ENCODE measurements at places on chromosomes 5 and 9.

- DNase-seq, result no peak
Measured at GRCh38 chr9:136643596-136644342, 18.9 kb upstream of the EGFL7 start.

DNA sequence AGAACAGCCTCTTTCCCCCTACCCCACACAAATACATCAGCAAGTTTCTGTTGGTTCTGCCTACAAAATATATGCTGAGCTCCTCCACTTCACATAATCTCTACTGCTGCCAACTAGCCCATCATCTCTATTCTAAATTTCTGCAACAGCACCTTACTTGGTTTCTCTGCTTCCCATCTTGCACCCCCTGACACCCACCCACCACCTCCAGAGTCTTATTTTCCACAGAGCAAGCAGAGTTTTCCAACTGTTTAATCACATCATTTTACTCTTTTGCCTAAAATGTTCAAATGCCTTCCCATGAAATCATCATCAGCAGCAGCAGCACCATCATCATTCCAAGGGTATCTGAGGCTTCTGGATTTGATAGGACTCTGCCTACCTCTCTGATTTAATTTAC is 295.7 kb downstream of the CTNND2 start:
- DNase-seq, result no peak

- no peak for DNase-seq
Measured at GRCh38 chr5:79237740-79238560, 2.0 kb downstream of the JMY start.

DNA sequence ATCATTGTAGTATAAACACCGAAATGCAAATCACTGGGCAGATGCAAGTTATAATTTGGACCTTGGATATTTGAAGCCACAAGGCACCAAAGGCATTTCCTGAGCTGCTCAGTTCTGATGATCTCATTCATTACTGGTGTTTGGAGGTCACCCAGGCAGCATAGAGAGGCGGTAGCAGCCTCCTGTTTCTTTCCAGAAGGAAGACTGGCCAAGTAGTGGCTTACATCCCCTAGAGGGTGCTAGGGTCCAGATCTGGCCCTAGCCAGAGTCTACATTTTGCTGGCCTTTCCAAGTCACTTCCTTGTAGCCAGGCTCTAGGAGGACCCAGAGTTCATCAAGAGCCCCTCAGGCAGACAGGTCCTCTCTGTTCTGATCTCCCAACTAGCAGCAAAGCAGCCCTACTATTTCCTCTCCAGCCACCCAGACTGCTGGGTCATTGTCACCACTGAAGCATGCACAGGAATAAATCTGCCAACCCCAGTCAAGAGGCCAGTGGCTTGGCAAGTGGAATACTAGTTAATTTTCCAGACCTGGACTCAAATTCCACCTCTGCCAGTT is 33.4 kb upstream of the TTC1 start:
- DNase-seq, result peak; percentile 96

DNA sequence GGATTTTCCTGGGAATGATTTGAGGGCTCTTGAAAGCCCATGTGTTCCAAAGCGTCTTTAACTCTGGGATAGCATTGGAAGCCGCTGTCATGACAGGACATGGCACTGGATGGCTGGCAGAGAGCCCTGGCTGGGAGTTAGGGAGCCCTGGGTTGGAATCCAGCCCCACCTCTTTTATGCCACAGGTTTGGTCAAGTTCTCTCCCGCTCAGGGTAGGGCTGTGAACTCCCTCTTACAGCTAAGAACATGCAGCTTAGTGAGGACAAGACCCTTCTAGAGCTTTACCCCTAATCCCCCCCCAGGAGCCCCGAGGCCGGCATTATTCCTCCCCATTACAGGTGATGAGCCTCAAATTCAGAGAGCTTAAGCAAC is 37.2 kb downstream of the OLFML2A start:
- no peak for DNase-seq

- DNase-seq, result no peak
Measured at GRCh38 chr9:69861011-69861410, 40.4 kb downstream of the CFAP95 start.

DNA sequence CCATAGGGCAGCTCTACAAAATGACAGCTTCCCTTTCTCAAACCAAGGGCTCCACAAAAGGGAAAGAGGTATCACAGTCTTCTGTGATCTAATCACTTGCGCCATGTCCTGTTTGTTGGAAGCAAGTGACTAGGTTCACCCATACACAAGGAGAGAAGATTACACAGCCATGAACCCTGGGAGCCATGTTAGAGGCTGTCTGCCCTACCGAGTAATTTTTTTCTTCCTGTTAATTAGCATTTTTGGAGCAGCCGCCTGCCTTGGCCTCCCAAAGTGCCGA is 33.2 kb upstream of the GOLPH3 start:
- no peak for DNase-seq

GRCh38 chr9:124699575-124699974 is 71.5 kb downstream of the NR6A1 start:
- DNase-seq, result no peak

- no peak for DNase-seq
Measured at GRCh38 chr5:171415115-171415730, 4.2 kb upstream of the FGF18 start.

DNA sequence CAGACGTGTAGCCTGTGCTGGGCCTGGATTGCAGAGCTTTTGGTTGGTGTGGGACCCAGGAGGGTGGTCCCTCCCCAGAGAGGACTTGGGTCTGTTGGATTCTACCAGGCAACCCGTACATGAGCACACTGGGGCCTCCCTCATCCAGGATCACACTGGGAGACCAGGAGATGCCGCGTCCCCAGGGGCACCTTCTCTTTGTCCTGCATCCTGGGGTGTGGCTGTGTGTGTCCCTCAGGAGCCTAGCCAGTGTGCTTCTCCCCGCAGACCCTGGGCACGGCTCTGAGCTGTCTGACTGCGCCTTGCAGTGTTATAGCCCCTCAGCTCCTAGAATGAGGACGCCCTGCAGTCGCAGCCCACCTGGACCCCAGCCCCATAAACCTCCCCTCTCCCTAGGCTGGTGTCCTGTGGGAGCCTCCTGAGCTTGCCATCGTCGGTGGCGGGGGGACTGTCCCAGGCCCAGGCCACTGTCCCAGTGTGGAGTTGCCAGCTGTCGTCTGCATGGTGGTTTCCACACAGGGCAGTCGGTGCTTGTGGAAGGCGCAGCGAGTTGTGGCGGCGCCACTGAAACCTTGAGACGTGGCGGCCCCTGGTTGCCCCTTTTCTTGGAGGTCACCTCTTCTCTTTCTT is 27.6 kb downstream of the CEP72 start:
- no peak for DNase-seq

DNA sequence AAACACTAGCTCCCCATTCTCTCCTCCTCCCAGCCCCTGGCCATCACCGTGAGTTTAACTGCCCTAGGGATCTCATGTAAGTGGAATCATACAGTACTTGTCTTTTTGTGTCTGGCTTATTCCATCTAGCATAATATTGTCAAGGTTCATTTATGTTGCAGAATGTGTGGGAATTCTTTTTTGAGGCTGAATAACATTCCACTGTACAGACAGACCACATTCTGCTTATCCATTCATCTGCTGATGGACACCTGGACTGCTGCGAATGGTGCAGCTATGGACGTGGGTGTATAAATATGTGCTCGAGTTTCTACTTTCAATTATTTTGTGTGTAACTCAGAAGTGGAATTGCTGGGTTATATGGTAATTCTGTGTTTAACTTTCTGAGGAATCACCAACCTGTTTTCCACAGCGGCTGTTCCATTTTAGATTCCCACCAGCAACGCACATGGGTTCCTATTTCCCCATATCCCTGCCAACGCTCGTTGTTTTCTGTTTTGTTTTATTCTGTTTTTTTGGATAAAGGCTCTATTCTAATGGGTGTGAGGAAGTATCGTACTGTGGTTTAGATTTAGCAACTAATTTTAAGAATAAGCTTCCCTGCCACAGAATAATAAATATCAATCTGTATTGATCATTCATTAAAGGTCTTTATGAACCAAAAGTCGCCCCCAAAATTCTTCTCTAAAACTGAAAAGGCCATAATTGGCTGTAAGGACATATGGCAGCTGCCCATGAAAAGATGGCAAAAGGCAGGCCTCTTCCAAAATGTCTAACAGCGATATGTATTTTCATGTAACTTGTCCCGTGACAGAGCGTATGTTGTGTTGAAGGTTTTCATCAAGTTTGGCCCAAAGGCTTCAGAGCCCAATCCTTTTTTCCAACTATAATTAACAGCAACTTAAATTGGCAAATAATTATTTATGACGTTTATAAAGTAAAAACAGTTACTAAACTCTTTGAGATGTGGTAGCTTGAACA is 70.3 kb downstream of the DAP start:
- DNase-seq, result no peak

DNA sequence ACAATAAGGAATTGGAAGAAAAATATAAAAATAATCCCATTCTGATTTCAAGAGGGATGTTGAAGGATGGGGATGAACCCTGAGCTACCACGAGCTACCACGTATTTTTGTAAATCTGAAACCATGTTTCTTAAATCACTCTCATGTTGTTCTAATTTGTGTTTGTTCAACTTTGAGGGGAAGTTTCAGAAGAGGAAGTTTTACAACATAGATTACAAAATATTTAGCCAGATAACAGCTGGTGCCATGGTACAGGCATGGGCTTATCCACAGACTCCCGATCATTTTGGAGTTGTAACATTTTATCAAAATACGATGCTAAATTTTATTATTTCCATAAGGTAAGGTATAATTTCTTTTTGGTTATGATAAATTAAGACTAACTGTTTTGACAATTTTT is 15.2 kb downstream of the CCDC125 start:
- DNase-seq, result no peak

GRCh38 chr5:159174511-159175168 is 34.7 kb downstream of the RNF145 start:
- DNase-seq, result no peak

- DNase-seq, result no peak
Measured at GRCh38 chr5:96634881-96635280, 27.3 kb upstream of the CAST start.

DNA sequence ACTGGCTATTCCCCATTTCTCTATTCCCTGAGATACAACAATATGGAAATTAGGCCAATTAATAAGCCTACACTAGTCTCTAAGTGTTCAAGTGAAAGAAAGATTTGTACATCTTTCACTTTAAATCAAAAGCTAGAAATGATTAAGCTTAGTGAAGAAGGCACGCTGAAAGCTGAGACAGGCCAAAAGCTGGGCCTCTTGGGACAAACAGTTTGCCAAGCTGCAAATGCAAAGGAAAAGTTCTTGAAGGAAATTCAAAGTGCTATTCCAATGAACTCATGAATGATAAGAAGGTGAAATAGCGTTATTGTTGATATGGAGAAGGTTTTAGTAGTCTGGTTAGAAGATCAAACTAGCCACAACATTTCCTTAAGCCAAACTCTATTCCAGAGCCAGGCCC is 256.2 kb downstream of the ZSWIM6 start:
- no peak for DNase-seq

DNA sequence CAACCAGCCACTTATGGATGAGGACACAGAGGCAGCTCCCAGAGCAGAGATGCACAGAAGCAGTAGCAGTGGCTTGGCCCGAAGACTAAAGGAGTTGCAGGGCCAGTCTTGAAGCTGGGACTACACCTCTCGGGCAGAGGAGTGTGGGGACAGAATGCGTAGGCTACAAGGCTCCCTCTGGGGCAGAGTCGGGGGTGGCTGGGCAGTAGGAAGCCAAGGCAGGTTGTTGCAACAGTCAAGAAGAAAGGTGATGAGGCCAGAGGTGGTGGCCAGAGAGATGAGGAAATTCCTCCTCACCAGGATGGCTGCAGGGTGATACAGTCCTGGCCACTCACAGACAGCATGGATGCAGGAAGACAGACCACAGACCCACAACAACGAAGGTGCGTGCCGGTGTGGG is 4.9 kb upstream of the N4BP3 start:
- no peak for DNase-seq

DNA sequence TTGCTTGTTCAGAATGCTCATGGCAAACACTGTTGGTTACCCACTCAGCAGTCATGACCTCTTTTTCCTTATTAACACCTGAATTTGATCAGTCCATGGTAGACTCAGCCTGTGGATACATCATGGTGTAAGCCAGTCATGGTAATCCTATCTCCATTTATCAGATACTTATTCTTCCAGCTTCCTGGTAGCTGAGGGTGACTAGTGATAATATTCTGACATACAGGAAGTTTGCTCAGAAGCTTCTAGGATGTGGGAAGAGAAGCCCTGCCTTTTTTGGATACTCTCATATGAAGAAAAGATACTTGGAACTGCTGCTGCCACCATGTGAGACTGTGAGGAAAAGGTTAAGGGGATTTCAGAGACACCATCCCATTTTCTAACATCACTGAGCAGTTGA is 7.3 kb downstream of the GDA start:
- DNase-seq, result no peak

- DNase-seq, result peak; percentile 3
Measured at GRCh38 chr5:164013077-164013670, 507.8 kb downstream of the MAT2B start.

- no peak for DNase-seq
Measured at GRCh38 chr9:105259274-105259673, 14.8 kb downstream of the SLC44A1 start.

GRCh38 chr5:139246394-139246793 is 47.1 kb upstream of the MATR3 start:
- DNase-seq, result peak; percentile 86

GRCh38 chr9:68732405-68733020 is 27.5 kb downstream of the PIP5K1B start:
- no peak for DNase-seq

DNA sequence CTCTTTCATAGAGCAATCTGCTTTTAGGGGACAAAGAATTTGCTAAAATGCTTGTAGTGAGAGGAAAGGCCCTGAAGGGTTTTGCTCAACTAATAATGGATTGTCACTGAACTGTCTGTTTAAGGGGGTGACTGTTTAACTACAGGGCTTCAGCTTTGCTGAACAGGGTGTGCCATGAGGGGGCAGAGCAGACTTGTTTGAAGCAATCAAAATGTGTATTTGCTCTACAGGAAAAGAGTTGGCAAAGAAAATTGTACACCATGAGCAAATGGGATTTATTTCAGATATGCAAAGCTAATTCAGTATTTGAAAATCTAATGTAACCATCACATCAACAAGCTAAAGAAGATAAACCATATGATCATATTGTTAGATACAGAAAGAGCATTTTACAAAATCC is 154.3 kb downstream of the GABRG2 start:
- DNase-seq, result no peak

DNA sequence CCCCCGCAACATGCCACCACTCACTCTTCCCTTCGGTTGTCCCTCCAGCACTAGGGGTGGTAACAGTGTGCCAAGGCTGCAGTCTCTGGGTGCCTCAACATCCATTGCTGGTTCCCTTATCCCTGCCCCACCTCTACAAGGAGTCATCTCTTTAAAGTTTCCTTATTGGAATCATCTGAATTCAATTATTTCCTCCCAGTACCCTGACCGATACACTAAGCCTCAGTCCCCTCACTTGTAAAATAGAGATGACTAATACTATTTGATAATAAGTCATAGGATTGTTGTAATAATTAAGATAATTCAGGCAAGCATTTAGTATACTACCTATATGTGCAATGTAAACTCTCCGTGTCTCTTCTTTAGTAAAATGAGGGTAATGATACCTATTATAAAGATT is 352.5 kb downstream of the ENC1 start:
- no peak for DNase-seq

GRCh38 chr9:129451089-129451656 is 169.7 kb downstream of the C9orf50 start:
- DNase-seq, result no peak

All from H54 (cell line).